ENCODE measurements at places on chromosomes 1 and 21. TPM values are rescaled to one million over a fixed set of nuclear protein-coding genes. Genes with fewer than 3 reads are reported as not detected.

- DNase-seq, result no peak
Measured at GRCh38 chr21:31265366-31266013, 78.6 kb downstream of the TIAM1 start.

DNA sequence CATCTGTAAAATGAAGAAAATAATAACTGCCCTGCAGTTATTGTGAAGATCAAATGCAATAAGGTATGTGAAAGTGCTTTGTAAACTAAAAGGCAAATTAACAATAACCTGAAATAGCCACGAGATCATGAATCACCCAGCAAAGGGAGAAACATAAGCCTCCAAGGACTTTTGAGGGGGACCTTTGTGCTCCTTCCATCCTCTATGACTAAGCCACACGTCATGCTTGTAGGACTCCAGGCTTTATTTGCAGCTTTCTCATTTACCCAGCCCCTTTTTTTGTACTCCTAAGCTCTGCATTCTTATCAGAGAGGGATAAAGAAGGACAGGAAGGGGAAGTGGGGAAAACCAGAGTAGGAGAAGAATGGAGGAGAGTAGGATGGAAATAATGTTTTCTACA, 115.1 kb downstream of the PROX1 start:
- DNase-seq, result no peak

GRCh38 chr1:10188133-10188650, 22.2 kb upstream of the KIF1B start:
- no peak for DNase-seq

DNA sequence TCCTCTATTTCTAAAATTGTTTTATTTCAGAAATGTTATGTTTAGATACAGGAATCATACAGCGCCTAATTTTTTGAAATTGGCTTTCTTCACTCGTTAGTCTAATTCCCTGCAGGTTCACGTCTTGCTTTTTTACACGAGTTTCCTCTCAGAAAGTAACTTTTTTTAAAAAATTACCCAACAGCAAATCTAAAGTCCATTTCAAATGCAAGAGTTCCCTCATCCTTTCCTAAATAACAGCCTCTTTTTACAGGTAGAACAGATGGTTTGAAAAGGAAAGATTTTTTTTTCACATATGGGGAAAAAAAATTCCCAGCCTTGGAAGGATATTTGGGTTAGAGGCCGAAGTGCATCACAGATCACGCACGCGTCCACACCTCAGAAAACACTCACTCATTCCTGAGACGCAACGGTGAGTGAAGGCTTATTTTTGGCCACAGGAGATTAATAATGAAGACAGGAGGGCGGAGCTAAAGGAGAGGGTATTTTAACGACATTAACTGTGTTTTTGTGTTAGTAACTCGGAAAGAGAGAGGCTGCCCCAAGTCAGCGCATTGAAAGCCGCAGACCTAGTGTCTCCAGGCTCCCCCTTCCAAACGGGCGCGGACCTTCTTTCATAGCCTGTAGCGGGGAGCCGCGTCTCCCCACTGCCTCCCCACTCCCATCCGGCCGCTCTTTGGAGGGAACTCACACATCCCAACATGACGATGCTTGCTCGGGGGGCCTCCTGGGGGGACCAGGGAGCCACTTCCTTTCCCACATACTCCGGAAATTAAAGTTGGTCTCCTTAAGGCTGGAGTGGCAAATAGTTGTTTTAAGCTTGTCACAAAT, 969 bp upstream of the RIPK4 start:
- no peak for DNase-seq

- no peak for DNase-seq
Measured at GRCh38 chr1:9326596-9326995, 33.9 kb downstream of the SPSB1 start.

- DNase-seq, result peak; percentile 73
Measured at GRCh38 chr1:147890177-147890790, 12.3 kb upstream of the GJA8 start.

GRCh38 chr1:30321246-30321910, 402.0 kb downstream of the MATN1 start:
- no peak for DNase-seq

- peak; percentile 58 for DNase-seq
Measured at GRCh38 chr1:155970531-155971167, 7.7 kb downstream of the ARHGEF2 start.

GRCh38 chr1:234401658-234402057, 28.4 kb downstream of the COA6 start:
- no peak for DNase-seq

DNA sequence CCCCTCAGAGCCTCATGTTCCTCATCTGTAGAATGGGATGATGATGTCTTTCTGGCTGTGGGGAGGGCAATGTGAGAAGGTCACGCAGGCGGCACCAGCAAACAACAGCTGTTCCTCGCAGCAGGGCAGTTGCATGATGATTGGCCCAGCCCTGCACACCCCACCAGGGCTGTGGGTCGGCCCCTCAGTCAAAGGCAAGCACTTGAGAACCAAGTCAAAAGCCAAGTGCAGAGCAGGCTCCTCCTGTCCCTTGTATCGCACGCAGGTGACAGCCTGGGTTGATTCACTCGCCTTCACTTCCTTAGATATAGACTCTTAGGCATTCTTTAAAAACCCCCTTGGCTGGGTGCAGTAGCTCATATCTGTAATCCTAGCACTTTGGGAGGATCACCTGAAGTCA, 191.9 kb upstream of the C1orf174 start:
- DNase-seq, result no peak

The APCS gene
- not detected for total RNA-seq

The ADARB1 gene
- total RNA-seq, result 38.3 TPM

The KRTAP26-1 gene
- total RNA-seq, result not detected
